Dermis blood vessel endothelial cell (primary cell): ENCODE measurements at places on chromosomes 3 and 15.

DNA sequence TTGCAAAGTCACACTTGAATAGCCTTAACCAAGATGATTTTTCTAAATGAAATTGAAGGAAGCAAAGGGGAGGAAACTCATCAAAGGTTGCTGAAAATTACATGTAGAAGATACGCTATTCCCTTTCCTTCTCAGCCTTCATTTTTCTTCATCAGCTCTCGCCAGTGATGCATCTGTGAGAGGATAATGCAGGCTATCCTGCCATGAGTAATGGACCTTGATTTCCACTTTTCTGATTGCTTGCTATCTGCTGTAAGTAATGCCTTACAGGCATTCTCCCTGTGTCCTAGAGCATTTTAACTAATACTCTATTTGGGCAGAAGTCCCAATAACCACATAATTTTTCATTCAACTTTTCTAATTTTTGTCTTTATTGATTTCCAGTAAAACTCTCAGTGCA is 162.6 kb downstream of the BBX start:
- no peak for DNase-seq

GRCh38 chr15:101406036-101406435 is 83.5 kb downstream of the PCSK6 start:
- DNase-seq, result no peak

GRCh38 chr15:37638691-37639090 is 295.7 kb upstream of the TMCO5A start:
- no peak for DNase-seq

GRCh38 chr15:37764733-37765191 is 169.7 kb upstream of the TMCO5A start:
- DNase-seq, result peak; percentile 64

- peak; percentile 80 for DNase-seq
These were observed 107.6 kb downstream of the PEX5L start for GRCh38 chr3:179929091-179929529.

DNA sequence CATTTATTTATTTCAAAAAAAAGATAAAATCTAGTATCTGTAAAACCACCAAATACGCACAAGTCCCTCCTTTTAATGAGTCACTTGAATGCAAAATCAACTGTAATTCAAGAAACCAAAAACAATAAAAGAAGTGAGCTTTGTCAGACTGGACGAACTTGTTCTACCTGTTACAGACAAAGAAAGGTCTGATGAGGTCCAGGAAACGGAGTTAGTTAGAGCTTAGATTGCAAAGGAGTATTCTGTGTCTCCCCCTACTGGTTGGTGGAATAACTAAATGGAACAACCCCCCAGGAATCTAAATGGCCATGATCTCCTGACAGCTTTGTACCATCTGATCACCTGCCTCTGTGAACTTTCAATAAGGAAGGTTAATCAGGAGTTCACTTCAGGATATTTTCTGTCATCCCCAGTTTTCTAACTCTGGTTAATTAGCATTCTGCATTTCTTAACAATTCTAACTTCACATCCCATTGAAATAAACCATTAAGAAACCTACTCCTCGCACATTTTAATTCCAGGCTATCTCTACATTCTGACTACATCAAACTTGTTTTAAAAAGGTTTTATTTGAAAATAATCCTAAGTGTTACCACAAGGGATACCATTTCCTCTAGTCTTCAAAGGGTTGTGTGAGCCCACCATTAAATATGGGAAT is 333.0 kb upstream of the SATB1 start:
- DNase-seq, result no peak

DNA sequence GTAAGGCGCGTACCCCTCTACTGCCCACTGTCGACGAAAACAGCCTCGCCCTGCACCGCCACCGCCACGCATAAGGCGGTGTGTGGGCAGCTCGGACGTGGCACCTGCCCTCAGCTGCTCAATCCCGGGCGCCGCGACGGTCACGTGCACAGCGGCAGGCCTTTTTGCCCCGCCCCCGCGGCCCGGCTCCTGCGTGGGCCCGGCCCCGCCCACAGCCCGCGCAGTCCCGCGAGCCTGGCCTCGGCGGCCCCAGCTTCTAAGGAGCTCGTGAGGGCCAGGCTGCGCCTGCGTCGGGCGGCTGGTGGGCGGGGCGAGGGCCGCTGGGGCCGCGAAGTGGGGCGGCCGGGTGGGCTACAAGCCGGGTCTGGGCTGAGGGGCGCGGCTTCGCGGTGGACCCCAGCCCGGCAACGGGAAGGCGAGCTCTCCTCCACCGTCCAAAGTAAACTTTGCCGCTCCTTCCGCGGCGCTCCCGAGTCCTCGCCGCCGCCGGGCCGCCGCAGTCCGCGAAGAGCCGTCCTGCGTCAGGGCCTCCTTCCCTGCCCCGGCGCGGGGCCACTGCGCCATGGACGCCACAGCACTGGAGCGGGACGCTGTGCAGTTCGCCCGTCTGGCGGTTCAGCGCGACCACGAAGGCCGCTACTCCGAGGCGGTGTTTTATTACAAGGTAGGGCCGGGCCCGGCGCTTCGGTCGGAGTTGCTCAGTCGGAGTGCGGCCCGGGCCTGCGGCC is at the start of gene CAPN7:
Gene CAPN7, plus strand, starts transcription at position 313 of the 728 bp plus-strand sequence. Its CDS starts 250 bp downstream, at position 563.
- DNase-seq, result peak; percentile 97

DNA sequence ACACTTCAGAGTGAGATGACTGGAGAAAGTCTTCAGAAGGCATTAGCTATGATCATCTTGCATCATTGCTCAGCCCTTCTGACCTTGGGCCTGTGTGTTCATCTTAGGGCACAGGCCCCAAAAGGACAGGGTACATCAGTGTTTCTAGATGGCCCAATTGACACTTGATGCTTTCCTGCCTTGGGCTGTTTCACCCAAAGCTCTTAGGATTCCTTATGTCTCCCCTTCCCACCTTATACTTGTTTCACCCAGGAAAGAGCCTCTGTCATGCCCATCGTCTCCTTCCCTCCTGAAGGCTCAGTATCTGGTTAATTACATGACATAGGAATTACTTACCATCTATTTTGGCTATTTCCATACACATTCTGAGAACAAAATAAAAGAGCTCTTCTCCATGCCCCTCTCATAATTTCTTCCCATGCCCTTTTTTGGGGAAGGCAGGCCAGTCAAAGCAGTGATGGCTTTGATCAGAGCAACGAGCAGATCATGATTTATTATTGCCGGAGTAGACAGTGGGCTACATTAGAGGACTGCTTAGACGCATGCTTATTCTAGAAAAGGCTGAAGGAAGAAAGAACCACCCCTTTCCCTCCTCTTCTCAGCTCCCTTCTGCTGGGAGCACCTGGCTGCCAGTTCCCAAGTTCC is 72.9 kb downstream of the GHSR start:
- no peak for DNase-seq

DNA sequence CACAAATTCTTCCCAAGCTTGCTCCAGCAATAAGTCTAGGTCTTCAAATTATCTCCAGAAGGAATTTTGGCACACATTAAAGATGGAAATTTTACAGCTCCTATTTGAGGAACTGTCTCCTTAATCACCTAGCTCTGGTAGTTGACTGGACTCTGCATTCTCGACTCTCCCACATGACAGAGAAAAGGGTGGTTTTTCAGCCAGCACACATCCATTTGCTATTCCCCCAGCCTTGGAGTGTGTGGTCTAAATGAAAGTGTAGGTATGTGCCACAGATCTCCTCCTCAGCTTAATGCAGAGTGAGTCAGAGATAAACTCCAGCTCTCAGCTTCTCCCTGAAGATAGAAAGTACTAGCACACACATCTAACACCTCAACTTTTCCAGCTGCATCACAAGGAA is 62.2 kb upstream of the ALCAM start:
- peak; percentile 7 for DNase-seq

GRCh38 chr3:177725165-177725564 is 527.9 kb upstream of the TBL1XR1 start:
- no peak for DNase-seq

- DNase-seq, result no peak
These were observed 337.8 kb downstream of the RBMS3 start for GRCh38 chr3:29618395-29619282.

DNA sequence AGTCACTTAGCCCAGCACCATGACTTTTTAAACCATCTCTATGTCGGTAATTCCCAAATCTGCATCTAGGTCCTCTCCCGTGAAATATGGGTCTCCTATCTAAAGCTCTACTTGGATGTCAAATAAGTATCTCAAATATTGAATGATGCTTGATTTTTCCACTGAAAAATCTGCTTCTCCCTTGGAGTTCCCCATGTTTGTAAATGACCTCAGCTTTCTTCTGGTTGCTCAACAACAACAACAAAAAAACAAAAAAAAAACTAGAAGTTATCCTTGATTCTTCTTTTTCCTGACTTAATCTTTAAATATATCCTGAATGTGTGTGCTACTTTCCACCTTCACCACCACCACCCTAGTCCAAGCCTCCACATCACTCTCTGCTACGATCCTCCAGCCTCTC is 307.5 kb upstream of the UBE2E2 start:
- DNase-seq, result no peak

GRCh38 chr15:74202452-74203401 is at the start of gene STRA6:
TSS of gene STRA6 (minus strand) at chr15:74202787. CDS start at chr15:74202267, 520 bp downstream.
- DNase-seq, result no peak

DNA sequence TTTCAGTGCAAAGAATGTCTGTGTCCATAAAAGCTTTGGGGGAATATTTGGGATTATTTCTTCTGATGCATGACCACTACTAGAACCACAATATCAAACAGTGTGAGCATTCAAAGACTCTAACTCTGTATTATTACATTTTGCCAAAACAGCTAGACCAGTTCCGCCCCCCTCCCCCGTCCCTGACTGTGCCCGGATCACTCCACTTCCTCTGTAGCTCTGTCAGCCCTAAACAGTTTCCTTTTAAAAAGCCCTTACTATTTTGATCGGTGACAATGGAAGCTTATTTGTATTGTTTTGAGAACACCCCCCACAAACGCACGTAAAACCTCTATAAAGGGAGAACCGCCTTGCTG is 36.6 kb upstream of the EPHB3 start:
- peak; percentile 66 for DNase-seq

DNA sequence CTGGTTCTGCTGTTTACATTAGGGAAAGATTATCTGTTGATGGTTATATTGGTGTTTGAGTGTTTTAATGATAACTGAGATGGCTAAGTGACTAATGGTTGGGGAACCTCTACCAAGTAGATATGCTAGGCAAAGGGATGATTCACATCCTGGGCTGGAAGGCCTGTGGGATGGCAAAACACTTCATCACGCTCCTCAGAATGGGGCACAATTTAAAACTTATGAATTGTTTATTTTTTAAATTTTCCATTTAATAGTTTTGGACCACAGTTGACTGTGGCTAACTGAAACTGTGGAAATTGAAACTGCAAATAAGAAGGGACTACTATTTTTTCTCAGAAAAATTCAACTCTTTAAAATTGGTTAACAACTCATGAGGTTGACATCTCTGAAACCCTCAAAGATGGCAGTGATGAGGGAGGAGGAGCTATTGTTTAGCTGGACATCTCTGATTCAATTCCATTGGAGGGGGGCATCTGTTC is 100.5 kb upstream of the ZBED2 start:
- DNase-seq, result peak; percentile 67

DNA sequence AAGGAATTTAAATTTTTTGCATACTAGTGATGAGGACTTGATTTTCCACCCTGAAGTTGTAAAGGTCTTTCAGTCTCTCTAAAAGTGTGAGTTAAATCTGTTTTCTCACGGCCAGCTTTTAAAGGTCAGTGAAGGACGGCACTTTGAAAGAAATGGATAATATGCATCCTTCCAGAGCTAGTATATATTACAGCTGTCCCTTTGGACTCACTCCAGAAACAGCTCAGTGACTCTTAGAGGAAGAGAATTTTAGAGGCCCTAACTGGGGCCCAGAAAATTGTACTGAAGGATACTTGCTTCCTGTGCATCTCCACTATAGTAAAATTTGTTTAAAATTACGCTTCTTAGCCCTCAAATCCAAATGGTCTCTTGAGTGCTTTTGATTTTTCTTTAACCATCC is 41.6 kb downstream of the PIK3CA start:
- DNase-seq, result peak; percentile 21

DNA sequence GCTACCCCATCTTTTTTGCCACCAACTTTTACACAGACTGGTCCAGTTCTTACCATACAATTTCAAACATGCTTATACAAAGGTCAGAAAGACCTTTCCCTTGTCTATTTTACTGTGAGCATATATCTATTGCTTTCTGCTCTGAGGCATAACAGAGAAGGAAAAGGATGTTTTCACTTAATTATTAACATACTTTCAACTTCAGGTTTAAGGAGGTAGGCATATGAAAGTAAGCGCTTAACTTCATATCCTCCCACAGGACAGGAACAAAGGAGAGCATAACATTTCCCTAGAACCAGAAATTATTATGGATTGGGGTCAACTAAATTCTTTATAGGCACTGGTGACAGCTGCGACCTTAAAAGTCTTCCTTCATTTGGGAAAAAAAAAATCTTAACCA is 1.1 kb downstream of the MYEF2 start:
- DNase-seq, result no peak

DNA sequence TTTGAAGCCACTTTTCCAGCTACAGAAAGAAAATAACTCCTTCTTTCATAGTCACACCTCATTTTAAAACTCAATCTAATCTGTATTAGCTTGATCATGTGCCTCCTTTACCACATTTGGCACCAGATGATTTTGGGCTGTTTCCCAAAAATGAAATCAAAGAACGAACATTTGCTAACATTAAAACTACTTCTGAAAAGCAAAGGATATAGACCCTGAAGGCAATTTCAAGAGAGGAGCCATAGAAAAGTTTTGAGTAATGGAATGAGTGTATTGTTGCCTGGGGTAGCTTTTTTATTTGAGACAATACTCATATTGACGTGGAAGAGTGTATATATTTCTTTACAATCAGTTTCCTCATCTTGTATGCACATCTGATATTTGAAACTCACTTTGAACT is 152.8 kb upstream of the TBL1XR1 start:
- no peak for DNase-seq

- DNase-seq, result no peak
These were observed 303.4 kb downstream of the ZNF621 start for GRCh38 chr3:40827942-40828688.

DNA sequence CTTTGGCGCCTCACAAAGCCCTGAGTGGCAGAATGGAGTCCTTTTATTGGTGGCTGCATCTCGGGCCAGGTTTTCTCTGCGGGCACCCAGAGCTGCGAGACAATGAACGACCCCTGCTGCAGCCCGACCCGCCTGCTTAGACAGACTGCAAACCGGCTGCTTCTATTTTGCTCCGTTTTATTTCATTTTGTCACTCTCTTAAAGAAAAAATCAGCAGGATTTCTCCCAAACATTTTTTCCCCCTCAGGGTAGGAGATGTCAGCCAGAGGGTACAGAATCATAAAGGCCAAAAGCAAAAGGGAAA is 64.8 kb downstream of the OXNAD1 start:
- DNase-seq, result no peak

- no peak for DNase-seq
These were observed 23.9 kb downstream of the CHDH start for GRCh38 chr3:53822331-53822741.

DNA sequence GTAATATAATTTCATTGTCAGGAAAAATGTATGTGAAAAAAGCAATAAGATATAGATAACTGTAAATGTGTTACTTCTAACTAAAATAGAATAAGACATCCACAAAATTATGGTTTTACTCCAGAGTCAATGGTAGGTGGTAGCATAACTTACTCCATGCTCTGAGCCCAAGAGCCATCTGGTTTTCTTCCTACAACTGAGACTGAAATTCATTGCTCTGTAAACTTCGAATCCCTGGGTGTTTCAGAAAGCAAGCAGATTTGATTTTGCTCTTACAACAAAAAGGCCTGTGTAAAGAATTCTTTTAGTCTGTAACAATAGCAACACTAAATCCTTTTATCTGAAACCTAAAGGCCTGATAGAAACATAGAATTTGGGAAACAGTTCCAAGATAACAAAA is 805.9 kb downstream of the AGBL1 start:
- no peak for DNase-seq
